ENCODE measurements at places on chromosomes 2 and 18.
A peak's percentile ranks its signal among the peaks of the same experiment; 100 is the strongest.

DNA sequence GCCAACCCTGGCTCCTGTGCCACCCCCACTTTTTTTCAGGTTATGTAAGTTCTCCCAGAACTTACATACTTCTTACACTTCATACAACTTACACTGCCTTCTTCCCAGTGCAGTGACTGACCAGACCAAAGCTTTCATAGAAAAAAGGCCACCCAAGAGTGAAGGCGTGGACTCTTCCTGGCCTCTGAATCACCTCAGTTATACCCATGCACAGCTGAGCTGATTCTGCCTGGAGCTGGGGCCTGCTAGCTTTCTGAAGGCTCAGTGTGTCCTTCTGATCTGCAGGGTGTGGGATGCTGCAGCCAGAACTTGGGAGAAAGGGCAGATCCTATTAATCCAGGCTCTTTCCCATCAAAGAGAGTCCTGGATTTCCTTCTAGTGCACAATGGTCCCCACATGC lies 216.1 kb downstream of the TTC32 start:
- DNase-seq = no peak

DNA sequence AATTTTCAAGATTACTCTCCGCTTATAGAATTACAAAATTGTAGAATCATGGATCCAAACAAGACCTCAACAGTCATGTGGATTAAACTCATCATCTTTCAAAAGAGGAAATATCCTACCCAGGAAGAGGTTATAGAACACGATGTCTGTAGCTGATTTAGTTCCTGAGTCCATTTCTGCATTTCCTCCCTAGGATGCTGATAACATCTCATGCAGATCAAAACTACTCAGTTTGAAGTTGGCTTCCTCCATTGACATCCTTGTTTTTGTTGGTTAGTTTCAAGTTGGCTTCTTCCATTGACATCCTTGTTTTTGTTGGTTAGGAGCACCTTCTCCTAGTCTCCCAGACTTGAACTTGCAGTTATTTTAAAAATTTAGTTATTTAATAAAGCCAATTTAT lies 147.5 kb downstream of the PARD3B start:
- no peak for DNase-seq

- DNase-seq = no peak
These were observed 279.2 kb upstream of the DCC start for GRCh38 chr18:52060607-52061304.

GRCh38 chr2:196233021-196233804 lies 61.8 kb upstream of the STK17B start:
- DNase-seq = no peak

DNA sequence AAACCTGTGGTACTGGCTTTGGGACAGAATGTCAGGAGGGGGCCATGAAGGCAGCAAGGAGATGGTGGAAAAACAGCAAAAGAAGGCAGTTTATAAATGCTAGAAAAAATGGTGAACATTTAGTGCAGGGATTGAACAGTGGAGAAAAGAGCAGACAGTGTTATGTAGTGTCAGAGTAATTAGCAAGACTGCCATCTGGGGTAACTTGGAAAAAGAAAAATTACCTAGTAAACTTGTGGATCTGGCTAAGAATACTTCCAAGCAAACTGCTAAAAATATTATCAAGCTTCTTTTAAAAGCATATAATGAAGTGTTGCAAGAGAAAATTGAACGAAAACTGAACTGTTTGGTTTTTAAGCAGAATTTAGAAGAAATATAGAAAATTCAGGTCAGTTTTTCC lies 267.8 kb downstream of the INSIG2 start:
- DNase-seq = no peak

DNA sequence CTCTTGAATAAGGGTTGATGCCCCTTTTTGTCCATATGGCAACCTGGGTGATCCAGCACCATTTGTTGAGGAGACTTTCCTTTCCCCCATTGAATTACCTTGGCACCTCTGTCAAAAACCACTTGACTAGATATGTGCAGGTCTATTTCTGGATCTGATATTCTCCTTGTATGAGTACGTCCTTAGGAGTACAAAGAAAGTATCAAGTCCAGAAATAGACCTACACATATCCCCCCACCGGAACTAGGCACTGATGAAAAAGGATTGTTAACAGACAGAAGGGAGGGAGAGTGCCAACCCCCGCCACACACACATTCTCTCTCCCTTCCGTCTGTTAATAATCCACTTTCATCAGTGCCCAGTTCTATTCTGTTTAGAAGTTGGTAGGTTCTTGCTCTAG lies 225.0 kb downstream of the TMEM163 start:
- DNase-seq = no peak

DNA sequence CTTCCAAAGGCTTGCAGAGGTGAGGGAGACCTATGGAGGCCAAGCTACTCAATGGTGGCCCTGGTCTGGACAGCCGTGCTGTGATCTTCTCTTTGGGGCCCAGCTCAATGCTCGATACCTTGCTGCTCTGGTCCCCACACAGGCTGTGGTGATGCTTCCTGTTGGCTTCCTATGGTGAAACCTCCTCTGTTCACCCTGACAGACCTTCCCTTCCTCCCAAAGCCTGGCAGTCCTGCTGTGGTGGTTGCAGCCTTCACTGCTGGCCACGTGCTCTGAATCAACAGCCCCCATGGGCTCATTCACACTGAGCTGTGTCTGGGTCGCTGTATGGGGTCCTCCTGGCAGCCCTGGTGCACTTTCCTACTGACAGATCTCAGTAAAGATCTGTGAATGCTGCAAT lies 31.0 kb upstream of the GALR1 start:
- DNase-seq = no peak

DNA sequence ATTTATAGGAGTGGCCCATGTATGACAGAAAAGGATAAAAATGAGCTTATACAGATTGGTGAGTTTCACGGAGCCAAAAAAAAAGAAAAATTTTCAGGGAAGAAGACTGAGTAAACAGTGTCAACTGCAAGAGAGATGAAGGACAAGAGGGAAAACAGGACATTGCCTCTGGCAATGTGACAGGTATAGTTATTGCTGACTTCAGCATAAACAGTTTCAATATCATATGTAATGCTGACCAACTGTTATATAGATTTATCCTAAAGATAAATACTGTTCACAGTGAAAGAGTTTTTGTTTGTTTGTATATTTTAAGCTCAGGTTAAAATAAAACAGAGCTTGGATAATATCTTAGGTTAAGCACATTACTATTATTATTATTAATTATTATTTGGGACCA lies 98.0 kb upstream of the FSIP2 start:
- no peak for DNase-seq

DNA sequence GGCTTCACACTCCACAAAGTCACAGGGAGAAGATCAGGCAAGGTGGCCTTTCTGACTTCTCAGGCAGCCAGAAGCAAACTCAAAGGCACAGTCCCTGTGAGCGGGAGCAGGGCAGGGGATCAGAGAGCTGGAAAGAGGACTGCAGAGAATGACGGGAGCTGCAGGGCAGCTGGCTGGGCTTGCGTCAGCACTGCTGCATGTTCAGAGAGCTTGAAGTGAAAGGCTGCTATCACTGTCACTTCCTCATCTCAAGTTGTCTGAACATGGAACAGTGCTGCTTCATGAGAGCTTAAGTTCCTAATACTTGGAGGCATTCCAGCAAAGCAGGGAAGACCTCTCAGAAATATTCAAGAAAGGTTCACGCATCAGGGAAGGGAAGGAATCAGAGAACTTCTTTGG lies 20.4 kb downstream of the TGFBRAP1 start:
- no peak for DNase-seq

DNA sequence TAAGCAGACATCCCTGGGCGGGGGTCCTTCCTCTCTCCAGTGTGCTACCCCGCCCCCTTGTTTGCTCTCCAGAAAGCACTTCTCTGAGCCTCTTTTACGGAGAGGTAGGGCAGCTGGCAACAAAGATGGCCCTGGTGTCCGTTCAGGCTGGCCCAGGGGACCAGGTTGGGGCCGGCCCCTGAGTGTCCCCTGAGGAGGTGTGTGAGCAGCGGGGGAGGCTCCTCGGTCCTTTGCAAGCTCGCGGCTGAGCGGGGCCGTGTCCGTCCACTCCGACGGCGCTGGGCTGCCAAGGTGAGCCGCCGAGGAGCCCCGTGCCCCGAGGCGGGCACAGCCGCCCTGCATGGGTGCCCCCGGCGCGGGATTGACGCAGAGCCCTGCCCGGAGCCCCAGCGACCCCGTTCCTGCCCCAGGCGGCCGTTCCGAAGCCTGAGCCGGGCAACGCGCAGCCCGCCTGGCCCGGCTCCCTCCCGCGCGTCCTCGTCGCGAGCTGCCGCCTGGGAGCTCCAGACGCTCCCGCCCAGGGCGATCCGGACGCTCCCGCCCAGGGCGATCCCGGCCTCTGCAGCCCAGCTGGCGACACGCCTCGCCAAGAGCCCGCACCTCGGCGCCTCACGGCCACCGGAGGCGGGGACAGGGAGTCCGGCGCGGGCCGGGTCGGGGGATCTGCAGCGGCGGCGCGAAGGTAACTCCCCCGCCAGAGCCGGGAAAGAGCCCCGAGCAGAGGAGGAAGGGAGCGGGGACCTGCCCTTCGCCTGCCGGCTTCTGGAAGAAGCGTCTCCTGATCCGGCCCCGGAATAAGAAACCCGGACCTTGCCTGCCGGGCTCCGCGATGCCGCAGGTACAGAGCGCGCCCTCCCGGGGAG lies at the start of gene PROKR1:
PROKR1 (plus strand) TSS at position 569 of the 863 bp plus-strand sequence. CDS start 2,243 bp downstream, outside the sequence.
- no peak for DNase-seq

- DNase-seq = no peak
These were observed 168.8 kb downstream of the PHLPP1 start for GRCh38 chr18:62883937-62884735.

GRCh38 chr2:129806990-129807389 lies 172.5 kb upstream of the RAB6C start:
- DNase-seq = no peak

- DNase-seq = no peak
These were observed 15.6 kb downstream of the SUCLG1 start for GRCh38 chr2:84443477-84443876.

- DNase-seq = no peak
These were observed 95.2 kb upstream of the GULP1 start for GRCh38 chr2:188196343-188197008.

DNA sequence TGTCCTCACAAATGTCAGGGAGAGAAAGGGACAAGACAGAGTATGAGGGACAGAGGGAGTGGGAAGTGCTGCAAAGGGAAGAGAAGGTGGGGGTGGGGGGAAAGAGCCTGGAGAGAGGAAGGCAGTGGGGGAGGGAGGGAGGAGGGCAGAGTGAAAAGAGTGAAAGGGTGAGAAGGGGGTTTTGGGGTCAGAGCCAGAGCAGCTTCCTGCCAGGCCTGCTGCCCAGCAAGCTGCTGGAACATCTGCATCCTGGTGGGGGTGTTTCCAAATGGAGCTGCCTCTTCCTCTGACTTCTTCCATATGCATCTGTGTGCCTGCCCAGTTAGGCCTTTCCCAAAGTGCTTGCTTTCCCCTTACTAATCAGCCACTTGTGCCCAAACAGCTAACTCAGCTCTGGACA lies 94.3 kb upstream of the CELF4 start:
- DNase-seq = no peak

DNA sequence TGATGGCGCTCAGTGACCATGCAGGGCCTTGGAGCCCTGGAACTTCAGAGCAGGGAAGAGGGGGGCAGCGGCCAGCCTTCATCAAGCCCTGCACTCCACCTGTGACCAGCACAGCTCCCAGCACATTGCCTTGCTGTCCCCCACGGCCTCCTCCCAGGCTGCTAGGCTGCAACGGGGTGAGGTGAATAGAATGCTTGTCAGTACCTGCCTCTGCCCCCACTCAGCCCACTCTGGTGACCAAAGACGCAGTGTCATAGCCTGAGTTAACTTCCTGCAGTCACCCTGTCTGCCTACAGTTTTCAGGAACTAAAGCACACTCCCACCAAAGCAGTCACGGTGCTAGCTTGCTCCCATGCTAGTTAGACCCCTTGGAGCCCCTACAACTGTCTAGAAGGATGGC lies 72.1 kb downstream of the STPG4 start:
- DNase-seq = no peak

GRCh38 chr2:5121121-5121520 lies 571.1 kb upstream of the SOX11 start:
- no peak for DNase-seq

DNA sequence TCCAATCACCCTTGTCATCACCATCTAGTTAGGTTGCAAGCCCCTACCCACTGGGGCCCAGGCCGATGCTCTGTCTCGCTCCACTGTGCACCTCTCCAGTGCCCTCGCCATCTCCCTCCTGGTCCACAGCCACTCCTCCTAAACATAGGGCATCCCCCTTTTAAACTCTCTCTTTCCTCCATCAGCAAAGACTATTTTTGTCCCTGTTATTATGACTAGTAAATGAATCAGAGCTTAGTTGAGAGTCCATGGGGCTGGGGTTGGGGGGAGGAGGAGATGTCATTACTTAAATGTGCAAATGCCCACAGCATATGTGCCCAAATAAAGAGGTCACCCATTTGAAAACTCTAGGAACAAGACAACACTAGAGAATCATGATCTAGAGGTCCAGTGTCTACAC lies 167.4 kb downstream of the TRABD2A start:
- no peak for DNase-seq

DNA sequence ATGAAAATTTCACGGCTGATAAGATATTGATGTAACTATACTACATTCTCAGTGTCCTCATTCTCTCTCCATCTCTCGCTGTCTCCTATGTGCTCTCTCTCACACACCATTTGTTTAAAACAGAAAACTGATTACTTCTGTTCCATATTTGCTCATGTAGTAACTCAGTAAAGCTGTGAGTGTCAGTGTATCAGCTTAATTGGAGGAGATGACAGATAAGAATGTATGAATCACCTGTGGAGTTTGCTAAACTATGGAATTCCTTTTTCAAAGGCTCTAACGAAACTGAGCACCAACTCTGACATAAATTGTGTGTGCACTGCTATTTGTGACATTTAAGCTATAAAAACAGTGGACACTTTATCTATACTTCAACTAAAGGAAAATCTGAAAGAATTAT lies 1080.0 kb downstream of the DSC3 start:
- no peak for DNase-seq

GRCh38 chr2:54456612-54457322 lies 640 bp downstream of the SPTBN1 start:
- no peak for DNase-seq

GRCh38 chr2:196278491-196278911 lies 107.1 kb upstream of the STK17B start:
- peak; percentile 40 for DNase-seq

GRCh38 chr2:68471385-68471784 lies 4.0 kb downstream of the APLF start:
- no peak for DNase-seq

DNA sequence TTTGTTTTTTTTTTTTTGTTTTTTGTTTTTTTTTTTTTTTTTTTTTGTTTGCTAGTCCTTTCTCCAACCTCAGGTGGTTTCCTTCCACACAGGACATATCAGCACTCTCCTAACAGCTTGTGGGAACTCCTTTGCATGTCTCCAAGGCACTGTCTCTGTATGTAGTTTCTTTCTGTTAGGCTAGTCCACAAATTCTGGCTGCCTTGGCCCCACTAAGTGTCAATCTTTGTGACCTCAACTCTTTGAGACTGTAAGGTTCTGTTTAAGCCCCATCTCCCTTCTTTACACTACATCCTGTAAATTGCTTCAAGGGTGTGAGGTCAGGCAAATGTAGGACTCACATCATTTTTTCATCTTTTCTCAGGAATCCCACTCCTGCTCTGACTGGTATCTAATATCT lies 85.1 kb downstream of the NCOA1 start:
- no peak for DNase-seq

GRCh38 chr2:39666491-39667101 lies 879 bp downstream of the TMEM178A start:
- DNase-seq = no peak
